ENCODE measurements at places on chromosomes 3 and 15. TPM values are rescaled to one million over a fixed set of nuclear protein-coding genes. Genes with fewer than 3 reads are reported as not detected.

SERPINI2 gene
- total RNA-seq = not detected

STRIT1 gene
- total RNA-seq = not detected

DNA sequence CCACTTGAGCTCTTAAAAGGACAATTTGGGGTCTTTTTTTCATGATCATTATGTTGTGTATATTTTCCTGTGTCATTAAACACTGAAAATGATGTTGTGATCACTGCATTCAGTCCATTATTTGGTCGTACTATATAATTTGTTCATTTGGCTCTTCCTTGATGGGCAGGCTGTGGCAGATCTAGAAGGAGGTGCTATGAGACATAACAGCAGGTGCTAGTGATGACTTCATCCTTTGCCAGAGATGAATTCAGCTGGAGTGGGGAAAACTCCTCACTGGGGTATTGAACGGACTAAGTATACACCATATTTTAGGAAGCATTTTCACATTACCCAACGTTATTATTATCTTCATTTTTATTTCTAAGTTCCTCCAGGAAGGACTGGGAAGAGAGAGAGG lies 12.0 kb downstream of the CMTM7 start:
- H3K36me3 ChIP-seq = peaks cover 2% of the 10 kb centered on the region
- H3K27me3 ChIP-seq = no peaks in the 10 kb centered on the region

HIGD2B gene
- total RNA-seq = not detected

DNA sequence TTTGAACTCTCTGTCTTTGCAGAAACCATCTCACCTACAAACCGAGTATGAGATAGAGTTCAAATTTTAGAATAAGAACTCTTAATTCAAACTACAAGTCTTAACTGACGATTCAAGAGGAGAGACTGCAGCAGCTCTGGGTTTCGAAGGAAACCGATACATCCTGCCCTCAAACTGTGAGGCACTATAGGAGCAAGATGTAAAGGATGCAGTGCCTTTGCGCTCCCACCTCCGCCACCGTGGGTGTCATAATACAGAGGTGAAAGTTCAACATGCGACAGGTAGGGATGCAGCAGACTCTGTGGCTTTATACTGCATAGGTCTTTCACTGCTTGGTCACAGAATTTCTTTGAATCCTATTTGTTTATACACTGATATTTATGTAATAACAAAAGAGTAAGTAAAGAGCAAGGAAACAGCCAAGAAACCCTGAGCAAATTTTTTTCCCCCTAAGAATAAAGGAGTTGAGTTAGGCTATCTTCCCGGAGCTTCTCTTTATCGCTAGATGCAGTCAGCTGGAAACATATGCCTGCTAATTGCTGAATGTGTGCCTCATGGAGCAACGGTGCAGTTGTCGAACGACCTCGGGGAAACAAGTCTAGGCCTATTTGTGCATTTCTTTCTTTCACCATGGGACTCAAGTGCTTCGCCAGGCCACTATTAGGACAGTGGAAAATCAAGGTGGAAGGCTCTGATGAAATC lies 1097.6 kb upstream of the CFAP20DC start:
- no peak overlapping the region for H3K27ac ChIP-seq
- no peak for DNase-seq
- H3K27me3 ChIP-seq = no peaks in the 10 kb centered on the region
- no peaks in the 10 kb centered on the region for H3K36me3 ChIP-seq

STRA6 gene
- 12.8 TPM for total RNA-seq

GRCh38 chr15:65870889-65871533 lies 1.7 kb downstream of the RAB11A start:
- H3K4me1 ChIP-seq = no peaks in the 10 kb centered on the region
- H3K4me3 ChIP-seq = peak overlapping the region; percentile 100
- no peaks in the 10 kb centered on the region for H3K36me3 ChIP-seq
- H3K27me3 ChIP-seq = no peaks in the 10 kb centered on the region

DNA sequence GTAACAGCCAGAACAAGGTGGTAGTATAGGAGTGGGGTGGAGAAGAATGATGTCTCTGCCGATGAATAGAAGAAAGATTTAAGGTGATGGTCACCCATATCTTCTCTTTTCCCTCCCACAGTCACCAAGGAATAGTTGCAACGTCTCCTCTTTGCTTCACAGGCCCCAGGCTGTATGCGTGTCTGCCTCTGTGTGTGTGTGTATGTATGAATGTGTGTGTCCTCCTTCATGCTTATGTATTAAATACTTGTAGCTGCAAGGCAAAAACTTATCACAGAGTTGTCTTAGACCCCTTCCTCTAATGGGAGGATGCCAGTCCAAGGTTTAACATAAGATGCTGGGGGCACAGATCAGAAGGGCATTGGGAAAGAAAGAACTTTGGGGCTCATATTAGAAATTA lies 19.1 kb upstream of the BNC1 start:
- H3K36me3 ChIP-seq = no peaks in the 10 kb centered on the region
- no peak for DNase-seq
- H3K4me1 ChIP-seq = peaks cover 3% of the 10 kb centered on the region
- no peak overlapping the region for H3K27ac ChIP-seq
- H3K4me3 ChIP-seq = no peak overlapping the region

GRCh38 chr3:47747558-47747957 lies 34.1 kb downstream of the SMARCC1 start:
- H3K27me3 ChIP-seq = no peaks in the 10 kb centered on the region
- no peak overlapping the region for H3K4me3 ChIP-seq
- H3K4me1 ChIP-seq = no peaks in the 10 kb centered on the region
- H3K36me3 ChIP-seq = peaks cover 55% of the 10 kb centered on the region
- DNase-seq = no peak
- no peak overlapping the region for H3K27ac ChIP-seq

- peaks cover 10% of the 10 kb centered on the region for H3K27me3 ChIP-seq
- H3K4me3 ChIP-seq = no peak overlapping the region
- no peak overlapping the region for H3K27ac ChIP-seq
- no peaks in the 10 kb centered on the region for H3K36me3 ChIP-seq
These were observed 126.0 kb upstream of the LMOD3 start for GRCh38 chr3:69248436-69248835.

GABRA5 gene
- 4.9 TPM for total RNA-seq

- no peaks in the 10 kb centered on the region for H3K27me3 ChIP-seq
- no peak overlapping the region for H3K27ac ChIP-seq
- H3K36me3 ChIP-seq = no peaks in the 10 kb centered on the region
- DNase-seq = no peak
These were observed 58.2 kb upstream of the CMTM8 start for GRCh38 chr3:32180141-32180784.

POC1A gene
- 29.3 TPM for total RNA-seq

DNA sequence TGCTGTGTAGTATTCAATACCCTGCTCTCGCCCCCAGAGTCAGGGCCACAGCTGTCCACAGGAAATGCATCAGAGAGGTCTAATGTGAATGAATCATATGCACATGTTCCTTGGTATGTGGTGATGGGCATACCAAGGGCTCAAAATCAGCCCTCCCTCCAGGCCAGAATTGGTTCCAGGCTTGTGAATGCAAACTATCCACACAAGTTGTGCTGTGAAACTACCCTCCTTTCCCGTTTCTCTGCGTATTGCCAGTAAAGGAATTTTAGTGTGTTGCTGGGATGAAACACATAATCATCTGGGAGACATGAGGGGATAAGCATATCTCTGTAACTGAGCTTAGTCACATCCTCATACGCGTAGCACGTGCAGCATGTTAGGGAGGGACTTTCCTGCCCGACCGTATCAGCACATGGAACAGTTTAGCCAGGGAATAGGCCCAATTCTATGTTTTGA lies 9.2 kb upstream of the MME start:
- no peak overlapping the region for H3K27ac ChIP-seq
- DNase-seq = no peak
- H3K4me1 ChIP-seq = no peaks in the 10 kb centered on the region
- peaks cover 2% of the 10 kb centered on the region for H3K36me3 ChIP-seq
- no peaks in the 10 kb centered on the region for H3K27me3 ChIP-seq
- no peak overlapping the region for H3K4me3 ChIP-seq

PAQR9 gene
- total RNA-seq = 2.3 TPM

DNA sequence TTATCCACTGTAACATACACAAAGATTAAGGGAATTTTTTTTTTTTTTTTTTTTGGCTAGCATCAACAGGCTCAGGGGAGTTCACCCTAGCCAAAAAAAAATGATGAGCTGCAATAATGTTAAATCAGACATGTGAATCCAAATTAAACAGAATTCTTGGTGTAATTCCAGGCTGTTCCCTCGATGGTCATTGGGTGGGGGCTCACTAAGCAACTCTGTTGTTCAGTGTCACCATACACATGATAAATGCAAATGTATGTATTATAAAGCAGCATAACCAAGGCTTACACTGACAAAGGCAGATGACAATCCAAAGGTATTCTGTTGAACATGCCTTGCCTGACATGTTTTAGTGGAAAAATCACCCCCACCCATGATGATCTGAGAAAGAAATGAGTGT lies 29.0 kb downstream of the IL1RAP start:
- DNase-seq = no peak
- no peak overlapping the region for H3K4me3 ChIP-seq

COMMD2 gene
- total RNA-seq = 59.3 TPM

- no peak overlapping the region for H3K27ac ChIP-seq
- H3K4me1 ChIP-seq = no peaks in the 10 kb centered on the region
- H3K27me3 ChIP-seq = no peaks in the 10 kb centered on the region
- no peak overlapping the region for H3K4me3 ChIP-seq
- DNase-seq = no peak
- no peaks in the 10 kb centered on the region for H3K36me3 ChIP-seq
These were observed 93.9 kb upstream of the BHLHE40 start for GRCh38 chr3:4885316-4885715.

UQCC5 gene
- total RNA-seq = 45.8 TPM

GRCh38 chr3:179037351-179037750 lies 34.3 kb downstream of the ZMAT3 start:
- peaks cover 2% of the 10 kb centered on the region for H3K36me3 ChIP-seq
- H3K27ac ChIP-seq = no peak overlapping the region
- no peaks in the 10 kb centered on the region for H3K4me1 ChIP-seq

GRCh38 chr3:114314282-114314681 lies 20.5 kb downstream of the TIGIT start:
- no peaks in the 10 kb centered on the region for H3K27me3 ChIP-seq
- no peak overlapping the region for H3K4me3 ChIP-seq

GRCh38 chr15:91073768-91074167 lies 26.3 kb upstream of the SV2B start:
- no peaks in the 10 kb centered on the region for H3K36me3 ChIP-seq
- no peak overlapping the region for H3K27ac ChIP-seq
- no peaks in the 10 kb centered on the region for H3K4me1 ChIP-seq
- no peak overlapping the region for H3K4me3 ChIP-seq
- DNase-seq = no peak

- no peaks in the 10 kb centered on the region for H3K27me3 ChIP-seq
- H3K4me3 ChIP-seq = no peak overlapping the region
- no peak overlapping the region for H3K27ac ChIP-seq
- H3K36me3 ChIP-seq = peaks cover 4% of the 10 kb centered on the region
These were observed 390.0 kb upstream of the NR2F2 start for GRCh38 chr15:95940431-95940985.

DNA sequence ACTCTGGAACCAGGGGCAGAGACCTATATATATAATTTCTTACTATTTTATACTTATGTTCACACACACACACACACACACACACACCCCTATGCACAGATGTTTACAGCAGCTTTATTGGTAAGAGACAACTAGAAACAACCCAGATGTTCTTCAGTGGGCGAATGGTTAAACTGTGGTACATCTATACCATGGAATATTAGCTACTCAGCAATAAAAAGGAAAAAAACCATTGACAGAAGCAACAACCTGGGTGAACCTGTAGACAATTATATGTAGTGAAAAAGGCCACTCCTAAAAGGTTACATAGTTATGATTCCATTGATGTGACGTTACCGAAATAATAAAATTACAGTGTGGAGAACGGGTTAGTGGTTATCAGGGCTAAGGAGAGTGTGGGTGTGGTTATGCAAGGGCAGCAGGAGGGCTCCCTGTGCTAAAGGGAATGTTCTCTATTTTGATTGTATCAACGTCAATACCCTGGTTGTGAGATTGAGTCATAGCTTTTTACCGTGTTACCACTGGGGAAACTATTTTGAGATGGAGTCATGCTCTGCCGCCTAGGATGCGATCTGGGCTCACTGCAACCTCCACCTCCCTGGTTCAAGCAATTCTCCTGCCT lies 85.5 kb downstream of the FLNB start:
- H3K4me3 ChIP-seq = no peak overlapping the region
- no peaks in the 10 kb centered on the region for H3K27me3 ChIP-seq
- no peak overlapping the region for H3K27ac ChIP-seq
- H3K36me3 ChIP-seq = peaks cover 7% of the 10 kb centered on the region

PIERCE2 gene
- 0.44 TPM for total RNA-seq

TICRR gene
- 26.0 TPM for total RNA-seq

GRCh38 chr3:45912435-45912834 lies 26.1 kb downstream of the CCR9 start:
- H3K27ac ChIP-seq = no peak overlapping the region
- DNase-seq = no peak
- no peak overlapping the region for H3K4me3 ChIP-seq
- H3K36me3 ChIP-seq = no peaks in the 10 kb centered on the region
- no peaks in the 10 kb centered on the region for H3K27me3 ChIP-seq
- H3K4me1 ChIP-seq = no peaks in the 10 kb centered on the region

- DNase-seq = no peak
- H3K36me3 ChIP-seq = peaks cover 19% of the 10 kb centered on the region
- peak overlapping the region; percentile 97 for H3K4me3 ChIP-seq
These were observed 758 bp downstream of the SELENOK start for GRCh38 chr3:53890726-53891475.

DNA sequence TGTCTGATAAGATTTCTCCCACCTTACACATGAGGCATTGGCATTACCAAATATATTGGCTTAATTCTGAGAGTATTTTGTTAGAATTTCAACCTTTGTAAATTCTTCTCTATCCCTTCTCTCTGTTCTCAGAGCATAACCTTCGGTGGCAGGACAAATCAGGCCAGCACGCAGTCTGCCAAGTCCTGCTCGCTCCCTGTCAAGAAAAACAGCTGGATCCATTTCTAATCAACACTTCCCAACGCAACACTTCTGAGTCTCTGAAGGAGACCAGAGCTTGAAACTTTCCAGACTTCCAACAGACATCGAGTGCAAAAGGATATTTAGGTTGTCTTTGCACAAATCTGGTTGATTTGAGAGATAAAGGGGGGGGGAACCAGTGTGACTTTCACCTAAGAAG lies 125.7 kb downstream of the SV2B start:
- no peak for DNase-seq
- no peak overlapping the region for H3K27ac ChIP-seq
- H3K27me3 ChIP-seq = no peaks in the 10 kb centered on the region
- no peaks in the 10 kb centered on the region for H3K36me3 ChIP-seq
- H3K4me1 ChIP-seq = no peaks in the 10 kb centered on the region

- DNase-seq = no peak
- H3K36me3 ChIP-seq = peaks cover 3% of the 10 kb centered on the region
- H3K4me3 ChIP-seq = no peak overlapping the region
- H3K27me3 ChIP-seq = no peaks in the 10 kb centered on the region
- H3K4me1 ChIP-seq = peaks cover 6% of the 10 kb centered on the region
These were observed 8.0 kb downstream of the FYCO1 start for GRCh38 chr3:45987368-45988291.

FOXB1 gene
- 3.7 TPM for total RNA-seq
